Fibroblast of pulmonary artery (primary cell): ENCODE measurements at places on chromosomes 7 and 10.
A peak's percentile ranks its signal among the peaks of the same experiment; 100 is the strongest.

DNA sequence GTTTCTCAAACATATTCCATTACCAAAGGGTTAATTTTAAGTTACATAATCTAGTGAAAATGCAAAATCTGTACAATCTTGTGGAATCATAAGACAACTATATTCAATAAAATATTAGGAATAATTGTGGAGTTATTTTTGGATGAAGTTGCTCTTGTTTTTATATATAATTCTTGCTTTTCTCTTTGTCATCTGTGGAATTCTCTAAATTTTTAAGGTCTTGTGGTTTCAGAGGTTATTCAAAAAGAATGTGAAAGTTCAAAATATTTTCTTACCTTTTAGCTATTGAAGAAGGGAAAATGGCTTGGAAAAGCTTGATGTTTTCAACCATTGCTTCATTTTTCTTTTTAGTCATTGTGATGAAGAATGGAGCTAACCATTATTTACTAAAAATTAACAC lies 552.1 kb downstream of the TFEC start:
- DNase-seq = no peak

- DNase-seq = no peak
These were observed 202.5 kb upstream of the PLXNA4 start for GRCh38 chr7:132778761-132779160.

GRCh38 chr7:98399462-98399861 lies 1.4 kb downstream of the BAIAP2L1 start:
- DNase-seq = no peak

GRCh38 chr7:143884241-143884968 lies 17.6 kb downstream of the TCAF1 start:
- no peak for DNase-seq

DNA sequence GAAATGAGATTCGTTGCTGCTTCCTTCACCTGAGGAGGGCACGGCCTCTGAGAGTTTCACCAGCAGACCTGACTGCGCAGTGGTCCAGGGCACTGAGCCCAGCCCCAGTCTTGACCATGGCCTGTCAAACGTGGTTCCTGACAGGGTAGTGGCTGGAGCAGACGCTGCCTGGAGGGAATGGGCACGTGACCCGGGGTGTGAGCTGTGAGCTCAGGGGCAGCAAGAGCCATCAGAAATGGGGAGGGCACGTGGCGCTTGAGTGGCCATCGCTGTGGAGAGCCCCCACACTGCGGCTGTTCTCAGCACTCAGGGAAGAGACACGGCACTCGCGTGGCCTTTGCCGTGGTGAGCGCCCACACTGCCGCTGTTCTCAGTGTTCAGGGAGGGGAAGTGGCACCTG lies 12.0 kb downstream of the FAM20C start:
- DNase-seq = no peak

DNA sequence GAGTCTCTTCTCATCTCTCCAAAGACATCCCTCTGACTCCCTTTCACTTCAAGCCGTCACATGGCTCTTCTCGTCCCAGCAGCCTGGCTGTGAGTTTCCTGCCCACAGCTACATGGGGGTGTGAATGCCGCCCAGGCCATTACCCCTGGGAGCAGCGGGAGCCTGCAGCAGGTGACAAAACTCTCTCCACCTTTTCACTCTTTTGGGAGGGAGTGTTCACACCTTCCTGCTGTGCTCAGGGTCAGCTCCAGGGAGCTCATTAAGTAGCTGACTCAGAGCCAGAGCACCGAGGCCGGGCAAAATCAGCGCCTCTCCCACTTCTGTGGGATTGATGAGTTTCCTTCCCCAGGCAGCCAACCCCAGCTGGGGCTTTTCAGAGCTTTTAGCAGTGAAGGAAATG lies 271.3 kb downstream of the TYW1 start:
- no peak for DNase-seq

- no peak for DNase-seq
These were observed 50.2 kb downstream of the ABI1 start for GRCh38 chr10:26810435-26811026.

DNA sequence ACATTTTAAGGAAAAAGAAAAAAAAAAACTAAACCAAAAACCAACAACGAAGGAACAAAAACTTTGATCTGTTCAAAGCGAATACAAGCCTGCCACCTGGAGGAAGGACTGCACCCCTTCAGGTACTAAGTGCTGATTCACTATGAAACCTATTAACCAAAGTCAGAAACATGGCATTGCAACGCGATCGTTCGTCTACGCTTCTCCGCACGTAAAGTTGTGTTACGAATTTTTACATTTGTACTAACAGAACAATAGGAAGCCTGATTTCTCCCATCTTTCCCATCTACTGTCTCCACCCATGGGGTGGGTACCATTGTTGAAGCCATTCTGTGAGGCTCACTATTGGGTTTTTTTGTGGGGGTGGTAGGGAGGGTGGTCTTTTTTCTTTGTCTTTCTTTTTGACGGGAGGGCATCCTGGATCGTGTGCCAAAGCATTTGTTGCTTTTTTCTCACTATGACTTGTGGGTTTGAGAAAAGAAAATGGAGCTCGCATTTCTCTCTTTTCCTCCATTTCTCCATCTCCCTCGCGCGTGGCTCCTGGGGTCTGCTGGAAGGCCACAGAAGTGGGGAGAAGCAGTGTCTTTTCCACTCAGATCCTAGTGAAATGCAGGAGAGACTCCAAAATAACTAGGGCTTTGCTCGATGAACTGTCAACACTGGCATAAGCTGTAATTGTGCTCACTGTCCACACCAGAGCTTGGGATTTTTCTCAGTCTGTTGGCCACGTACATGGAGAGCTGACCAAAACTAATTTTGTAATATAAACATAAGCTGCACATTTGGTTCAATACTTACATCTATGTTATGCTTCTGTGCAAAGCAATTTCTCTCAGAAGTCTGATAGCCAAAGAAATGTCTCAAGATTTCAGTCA lies 100.9 kb upstream of the YAE1 start:
- DNase-seq = peak; percentile 78

DNA sequence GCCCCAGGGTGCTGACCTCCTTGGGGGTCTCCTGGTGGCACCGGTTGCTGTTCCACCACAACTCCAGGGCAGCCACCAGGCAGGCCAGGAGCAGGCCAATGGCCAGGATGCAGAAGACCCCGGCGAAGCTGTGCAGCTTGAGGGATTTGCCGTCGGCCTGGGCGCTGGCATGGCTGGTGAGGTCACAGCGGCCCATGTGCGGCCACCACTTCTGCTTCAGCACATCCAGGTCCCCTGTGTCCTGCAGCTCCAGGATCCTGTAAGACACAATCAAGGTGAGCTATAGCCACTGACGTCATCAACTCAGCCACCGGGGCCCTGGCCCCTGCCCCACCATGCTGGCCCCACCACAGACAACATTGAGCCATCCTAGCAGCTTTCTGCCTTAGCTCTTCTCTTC lies 753.2 kb downstream of the GRID1 start:
- no peak for DNase-seq

- no peak for DNase-seq
These were observed 9.9 kb downstream of the TAS2R41 start for GRCh38 chr7:143487566-143487965.

DNA sequence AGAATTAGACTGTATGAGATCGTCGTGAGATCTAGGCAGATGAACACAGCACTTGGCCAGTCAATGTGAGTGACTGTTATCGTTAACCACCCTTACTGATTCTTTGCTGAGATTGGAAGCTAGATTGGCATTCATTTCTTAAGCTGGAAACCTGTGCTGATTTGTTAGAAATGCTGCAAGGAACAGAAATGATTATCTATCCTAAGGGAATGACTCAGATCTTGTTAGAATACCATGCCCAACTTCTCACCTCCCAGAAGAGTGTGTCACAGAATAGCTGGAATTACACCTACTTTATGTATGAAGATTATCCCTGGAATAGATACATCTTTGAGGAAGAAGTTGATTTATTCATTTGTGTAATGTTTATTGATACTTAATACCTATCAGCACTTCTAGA lies 275.2 kb downstream of the AUTS2 start:
- DNase-seq = no peak

- no peak for DNase-seq
These were observed 15.3 kb downstream of the HNRNPA2B1 start for GRCh38 chr7:26185131-26185843.

DNA sequence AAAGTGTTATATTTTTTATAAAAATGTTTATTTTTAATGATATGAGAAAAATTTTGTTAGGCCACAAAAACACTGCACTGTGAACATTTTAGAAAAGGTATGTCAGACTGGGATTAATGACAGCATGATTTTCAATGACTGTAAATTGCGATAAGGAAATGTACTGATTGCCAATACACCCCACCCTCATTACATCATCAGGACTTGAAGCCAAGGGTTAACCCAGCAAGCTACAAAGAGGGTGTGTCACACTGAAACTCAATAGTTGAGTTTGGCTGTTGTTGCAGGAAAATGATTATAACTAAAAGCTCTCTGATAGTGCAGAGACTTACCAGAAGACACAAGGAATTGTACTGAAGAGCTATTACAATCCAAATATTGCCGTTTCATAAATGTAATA lies 64.8 kb upstream of the CAPZA2 start:
- peak; percentile 22 for DNase-seq

GRCh38 chr10:49688261-49688846 lies 8.9 kb downstream of the C10orf53 start:
- DNase-seq = no peak

DNA sequence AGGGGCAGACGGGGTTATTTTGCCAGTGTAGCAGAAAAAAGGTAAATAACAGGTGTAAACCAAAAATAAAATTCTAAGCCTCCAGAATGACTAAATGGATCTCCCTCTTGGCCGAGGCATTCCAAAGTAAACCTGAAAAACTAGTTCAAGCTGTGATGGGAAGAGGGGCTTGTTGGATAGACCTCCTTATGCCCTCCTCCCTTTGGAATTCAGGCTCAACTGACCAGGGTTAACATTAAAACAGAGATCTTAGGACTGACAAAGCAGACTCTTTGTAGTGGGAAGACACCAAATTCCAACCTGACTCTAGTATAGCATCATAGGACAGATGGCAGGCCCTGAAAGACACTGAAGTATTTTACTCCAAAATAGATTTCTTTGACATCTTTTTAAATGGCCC lies 113.8 kb upstream of the ITGB1 start:
- no peak for DNase-seq

DNA sequence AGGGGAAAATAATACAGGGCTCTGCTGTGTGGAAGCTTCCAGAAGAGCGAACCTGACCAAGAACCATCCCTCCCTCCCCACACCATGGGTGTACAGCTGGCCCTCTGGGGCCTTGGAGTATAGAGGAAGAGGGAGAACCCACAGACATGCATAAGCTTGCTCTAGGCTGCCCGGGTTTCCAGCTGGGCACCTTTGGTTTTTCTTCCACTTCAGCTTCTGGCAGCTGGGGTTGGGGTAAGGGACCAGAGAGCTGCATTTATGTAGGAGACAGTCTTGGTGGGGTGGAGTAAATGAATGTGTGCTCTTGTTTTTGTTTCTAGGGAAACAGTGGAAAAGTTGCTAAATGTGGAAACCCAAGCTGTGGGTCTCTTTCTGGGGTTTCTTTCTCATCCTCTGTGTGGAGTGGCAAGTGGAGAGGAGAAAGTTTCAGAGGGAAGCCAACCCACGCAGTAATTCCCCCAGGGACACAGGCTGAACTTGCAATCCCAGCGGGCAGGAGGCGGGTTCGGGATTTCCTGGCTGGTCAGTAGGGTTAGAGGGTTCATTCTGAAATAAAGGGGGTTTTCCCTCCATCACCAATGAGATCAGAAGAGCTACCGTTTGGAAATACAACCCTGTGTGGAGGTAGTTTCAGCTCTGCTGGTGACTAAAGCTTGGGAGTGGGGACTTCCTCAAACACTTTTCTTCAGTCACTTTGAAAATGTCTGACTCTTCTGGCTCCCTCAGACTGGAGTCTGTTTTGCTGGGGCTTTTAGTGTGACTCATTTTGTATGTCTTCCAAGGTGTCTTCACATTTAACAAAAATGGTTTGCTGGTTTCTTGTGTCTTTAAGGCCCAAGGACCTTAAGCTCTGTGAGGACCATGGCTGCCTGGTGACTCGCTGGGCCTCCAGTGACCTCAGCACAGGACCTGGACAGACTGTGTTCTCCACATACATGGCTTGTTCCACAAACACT lies 22.2 kb upstream of the SRGN start:
- DNase-seq = peak; percentile 92

GRCh38 chr10:103870516-103870915 lies 15.1 kb upstream of the SH3PXD2A start:
- DNase-seq = no peak
